ENCODE measurements at places on chromosomes 6 and 20.

DNA sequence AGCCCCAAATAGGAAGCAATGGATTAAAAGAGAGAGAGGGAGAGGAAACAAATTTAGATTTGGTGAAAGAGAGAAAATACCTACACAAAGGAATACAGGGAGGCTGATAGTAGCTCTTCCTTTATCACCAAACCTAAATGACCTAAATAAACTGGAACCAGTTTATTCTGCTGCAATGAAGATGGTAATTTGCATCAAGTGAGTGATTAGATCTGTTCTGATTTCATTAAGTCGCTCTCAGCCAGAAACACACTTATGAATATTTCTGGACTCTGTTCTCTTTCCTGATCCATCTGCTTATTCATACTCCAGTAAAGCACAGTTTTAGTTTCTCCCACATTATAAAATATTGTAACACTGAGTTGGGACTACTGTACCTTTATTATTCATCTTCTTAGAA is 83.4 kb upstream of the BMP5 start:
- DNase-seq: no peak

GRCh38 chr6:22447249-22448196 is 121.8 kb upstream of the HDGFL1 start:
- DNase-seq: no peak

DNA sequence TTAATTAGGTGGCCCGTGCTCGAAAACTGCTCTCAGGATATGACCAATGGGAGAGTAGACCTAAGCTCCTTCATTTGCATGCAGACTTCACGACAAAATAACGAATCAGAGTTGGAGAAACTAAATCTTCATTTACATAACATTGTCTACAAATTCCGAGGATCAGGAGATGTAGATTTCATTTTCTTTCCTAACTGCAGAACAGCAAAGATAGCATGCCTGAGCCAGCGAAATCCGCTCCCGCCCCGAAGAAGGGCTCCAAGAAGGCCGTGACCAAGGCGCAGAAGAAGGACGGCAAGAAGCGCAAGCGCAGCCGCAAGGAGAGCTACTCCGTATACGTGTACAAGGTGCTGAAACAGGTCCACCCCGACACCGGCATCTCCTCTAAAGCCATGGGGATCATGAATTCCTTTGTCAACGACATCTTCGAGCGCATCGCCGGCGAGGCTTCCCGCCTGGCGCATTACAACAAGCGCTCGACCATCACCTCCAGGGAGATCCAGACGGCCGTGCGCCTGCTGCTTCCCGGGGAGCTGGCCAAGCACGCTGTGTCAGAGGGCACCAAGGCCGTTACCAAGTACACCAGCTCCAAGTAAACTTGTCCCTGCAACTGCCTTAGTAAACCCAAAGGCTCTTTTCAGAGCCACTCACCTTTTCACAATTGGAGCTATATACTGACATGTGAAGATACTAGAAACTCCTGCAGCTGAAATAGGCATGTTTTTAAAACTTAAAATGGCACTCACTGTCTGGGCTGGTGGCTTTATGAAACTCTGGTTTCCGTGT is 96.5 kb downstream of the HFE start:
- DNase-seq: no peak

DNA sequence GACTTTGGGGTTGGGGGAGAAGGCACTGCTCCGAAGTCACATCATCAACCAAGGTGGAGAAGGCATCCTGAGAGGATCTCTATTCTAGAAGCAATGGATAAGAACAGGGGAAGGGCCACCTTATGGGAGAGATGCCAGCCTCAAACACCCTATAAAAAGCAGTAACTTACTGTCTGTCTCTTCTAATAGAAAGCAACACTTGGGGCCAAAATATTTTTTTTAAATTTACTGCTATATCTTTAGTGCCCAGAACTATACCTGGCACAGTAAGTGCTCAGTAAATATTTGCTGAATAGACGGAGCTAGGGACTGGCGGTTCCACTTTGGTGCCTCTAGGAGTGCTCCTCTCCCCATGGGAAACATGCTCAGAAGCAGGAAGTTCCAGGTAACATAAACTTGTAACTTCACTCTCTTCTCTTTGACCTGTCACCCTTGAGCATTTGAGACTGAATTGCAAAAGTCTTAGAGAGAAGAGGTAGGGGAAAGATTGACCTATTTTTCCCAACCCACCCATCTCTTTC is 807 bp upstream of the OTOR start:
- no peak for DNase-seq

DNA sequence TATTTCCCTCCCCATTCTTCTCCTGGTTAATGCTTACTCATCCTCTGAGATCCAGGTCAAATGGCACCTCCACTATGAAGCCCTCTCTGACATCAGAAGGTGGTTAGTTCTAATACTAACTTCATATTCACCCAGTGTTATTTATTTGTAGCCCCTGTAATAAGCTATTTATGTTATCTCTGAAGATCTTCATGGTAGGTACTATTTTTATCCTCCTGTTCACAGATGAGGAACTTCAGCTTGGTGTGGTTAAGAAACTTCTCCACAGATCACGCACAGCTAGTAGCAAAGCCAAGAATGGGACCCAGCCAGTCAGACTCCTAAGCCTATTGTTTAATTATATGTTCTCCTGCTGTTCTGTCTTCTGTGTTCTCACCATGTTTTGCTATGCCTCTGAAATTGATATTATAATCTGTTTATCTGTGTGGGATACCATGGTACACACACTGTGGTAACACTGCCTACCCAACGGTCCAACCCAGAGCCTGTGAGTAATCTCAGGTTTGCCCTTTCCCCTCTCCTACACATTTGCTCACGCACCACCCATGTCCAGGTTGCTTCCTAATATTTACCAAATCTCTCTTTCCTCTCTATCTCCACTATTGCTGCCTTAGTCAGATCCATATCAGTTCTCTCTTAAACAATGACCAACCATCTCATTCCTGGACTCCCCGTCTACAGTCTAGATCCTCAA is 98.4 kb downstream of the IPCEF1 start:
- DNase-seq: peak; percentile 80

DNA sequence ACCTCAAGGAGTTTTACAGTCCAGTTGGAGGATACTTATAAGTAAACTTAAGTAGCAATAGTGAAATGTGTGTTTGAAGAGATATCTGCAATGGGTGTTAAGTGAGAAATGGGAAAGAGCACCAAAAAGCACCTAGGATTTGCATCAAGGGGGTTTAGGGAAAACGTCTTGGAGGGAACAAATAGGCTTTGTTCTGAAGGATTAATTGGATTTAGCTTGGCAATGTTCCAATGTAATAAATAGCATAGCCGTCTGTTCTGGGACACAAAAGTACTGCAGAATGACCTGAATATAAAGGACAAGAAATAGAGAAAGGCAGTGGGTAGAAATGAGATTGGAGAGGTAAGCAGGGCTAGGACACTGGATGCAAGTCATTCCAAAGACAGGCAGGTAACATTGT is 2.8 kb upstream of the MYO6 start:
- no peak for DNase-seq

DNA sequence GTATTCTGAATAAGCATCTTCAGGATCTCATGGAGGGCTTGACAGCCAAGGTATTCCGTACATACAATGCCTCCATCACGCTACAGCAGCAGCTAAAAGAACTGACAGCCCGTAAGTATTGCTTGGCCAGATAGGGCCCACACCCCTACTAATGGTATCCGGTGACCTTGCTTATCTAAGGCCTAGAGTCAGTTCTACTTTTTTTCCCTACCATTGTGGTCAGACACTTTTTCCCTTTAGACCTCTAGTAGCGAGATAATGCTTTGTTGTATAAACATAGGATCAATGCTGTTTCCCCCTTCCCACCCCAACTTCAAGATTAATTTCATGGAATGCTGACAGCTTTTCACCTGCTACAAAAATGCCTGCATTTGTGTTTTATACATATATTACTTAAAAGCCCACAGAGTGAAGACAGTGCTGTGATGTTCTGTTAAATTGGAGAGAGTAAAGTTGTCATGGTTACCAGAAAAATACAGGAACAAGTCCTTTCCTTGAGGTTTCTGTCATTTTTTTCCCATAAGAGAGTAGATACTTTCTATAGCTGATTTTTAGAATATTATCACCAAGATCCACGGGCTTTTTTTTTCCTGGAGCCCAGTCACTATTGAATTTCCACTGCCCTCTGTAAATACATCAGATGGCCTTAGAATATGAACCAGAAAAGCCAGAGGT is 20.9 kb upstream of the PLCG1 start:
- DNase-seq: no peak

DNA sequence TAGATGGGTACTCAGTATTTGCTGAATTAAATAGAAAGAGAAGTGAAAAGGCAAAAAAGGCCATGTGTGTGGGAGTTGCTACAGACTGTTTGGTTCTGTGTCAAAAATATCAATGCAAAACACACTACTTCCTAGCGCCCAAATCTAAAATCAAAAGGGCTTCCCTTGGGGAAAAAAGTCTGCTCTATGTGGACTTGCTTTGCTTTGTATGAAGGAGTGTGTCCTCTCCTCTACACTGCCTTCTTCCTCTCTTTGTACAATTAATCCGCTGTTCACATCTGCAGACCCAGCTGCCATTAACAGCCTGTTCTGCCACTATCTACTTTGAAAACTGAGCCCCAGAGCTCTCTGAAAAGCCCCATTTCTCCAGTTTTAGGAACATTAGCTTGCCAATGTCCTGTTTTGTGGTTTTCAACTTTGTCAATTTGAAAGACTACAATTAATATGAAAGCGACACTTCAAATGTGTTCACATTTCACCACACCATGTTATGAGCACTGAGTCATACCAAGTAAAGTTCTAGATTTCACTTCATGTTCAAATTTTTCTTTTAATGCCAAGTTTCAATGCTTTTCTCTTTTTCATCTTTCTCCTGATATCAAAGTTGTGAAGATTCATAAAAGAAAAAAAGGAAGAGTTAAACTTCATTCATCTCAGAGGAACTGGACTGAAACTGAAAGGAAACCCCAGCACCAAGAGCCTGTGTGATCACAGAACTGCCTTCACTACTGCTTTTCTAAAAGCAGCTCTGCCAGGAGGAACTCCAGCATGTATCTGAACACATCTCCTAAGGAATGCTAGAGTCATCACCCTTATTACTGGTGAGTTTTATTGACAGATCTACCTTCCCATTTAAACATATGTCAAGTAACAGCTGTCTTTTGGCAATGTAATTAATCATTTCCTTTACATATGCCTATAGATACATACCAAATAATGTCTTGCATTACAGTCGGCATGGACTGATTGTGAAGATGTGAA is 102.6 kb downstream of the KIF13A start:
- DNase-seq: no peak

GRCh38 chr6:154888421-154889295 is 106.5 kb upstream of the TIAM2 start:
- no peak for DNase-seq

GRCh38 chr6:2375443-2375842 is 130.0 kb upstream of the GMDS start:
- no peak for DNase-seq

GRCh38 chr6:97978855-97979271 is 695.8 kb upstream of the MMS22L start:
- DNase-seq: no peak

DNA sequence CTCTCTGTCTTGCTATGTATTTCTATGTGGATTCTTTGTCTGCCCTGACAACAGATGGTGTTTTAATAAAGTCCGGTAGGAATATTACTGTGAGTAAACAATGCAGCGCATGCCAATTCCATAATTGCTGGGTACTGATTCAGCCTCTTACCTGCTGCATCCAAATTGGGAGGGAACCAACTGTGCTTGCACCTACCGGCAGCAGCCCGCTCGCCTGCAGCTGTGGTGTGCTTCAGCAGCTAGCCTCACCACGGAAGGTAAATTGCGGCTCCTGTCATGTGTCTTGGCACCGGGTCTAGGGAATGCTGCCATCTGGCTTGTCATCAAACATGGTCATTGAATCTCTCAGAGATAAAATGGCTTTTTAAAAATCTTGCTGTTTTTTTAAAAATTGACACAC is 704.8 kb upstream of the SLC35B3 start:
- no peak for DNase-seq

DNA sequence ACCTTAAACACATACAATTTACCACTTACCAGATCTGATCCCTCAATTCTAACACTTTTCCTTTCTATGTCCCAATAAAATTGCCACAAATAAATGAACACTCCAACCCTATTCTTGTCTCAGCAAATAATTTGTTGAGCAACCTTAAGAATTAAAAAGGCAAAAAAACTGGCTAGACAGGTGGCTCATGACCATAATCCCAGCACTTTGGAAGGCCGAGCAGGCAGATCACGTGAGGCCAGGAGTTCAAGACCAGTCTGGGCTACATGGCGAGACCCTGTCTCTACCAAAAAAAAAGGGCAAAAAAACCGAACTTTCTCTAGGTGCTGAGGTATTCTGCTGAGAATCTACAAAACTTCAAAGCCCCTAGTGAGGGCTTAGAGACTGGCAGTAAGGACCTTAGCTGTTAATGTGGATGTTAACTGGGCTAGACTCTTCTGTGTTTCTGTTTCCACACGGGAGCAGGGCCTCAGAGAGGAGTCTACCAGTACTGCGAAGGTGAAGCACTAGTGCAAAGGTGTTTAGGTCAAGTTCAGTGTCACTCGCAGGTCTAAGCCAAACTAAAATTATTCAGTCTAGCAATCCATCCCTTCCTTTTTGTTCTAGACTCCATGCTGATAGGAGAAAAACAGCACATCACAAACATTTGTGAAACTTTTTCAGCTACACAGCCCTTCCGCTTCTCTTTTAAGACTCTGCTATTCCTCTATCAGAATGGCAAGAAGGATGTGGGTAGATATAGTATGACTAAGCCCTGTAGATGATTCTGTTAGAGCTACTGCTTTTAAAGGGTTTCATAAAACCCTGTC is 2.6 kb downstream of the FASTKD5 start:
- peak; percentile 85 for DNase-seq

DNA sequence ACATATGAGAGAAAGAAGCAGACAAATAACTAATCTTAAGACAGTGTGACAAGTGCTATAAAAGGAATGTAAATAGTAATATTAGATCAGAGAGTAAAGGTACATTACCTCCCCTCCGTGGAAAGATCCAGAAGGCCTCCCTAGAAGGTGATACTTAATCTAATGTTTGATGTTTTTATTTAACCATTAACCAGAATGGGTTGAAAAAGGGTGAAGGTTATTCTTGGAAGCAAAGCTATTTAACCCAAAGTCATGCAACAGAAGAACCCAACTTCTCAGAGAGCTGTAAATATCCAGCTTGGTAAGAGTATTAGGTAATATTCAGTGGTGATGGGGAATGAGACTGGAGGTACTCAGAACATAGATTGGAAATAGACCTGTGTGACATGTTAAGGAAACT is 68.0 kb upstream of the HIVEP1 start:
- DNase-seq: no peak

DNA sequence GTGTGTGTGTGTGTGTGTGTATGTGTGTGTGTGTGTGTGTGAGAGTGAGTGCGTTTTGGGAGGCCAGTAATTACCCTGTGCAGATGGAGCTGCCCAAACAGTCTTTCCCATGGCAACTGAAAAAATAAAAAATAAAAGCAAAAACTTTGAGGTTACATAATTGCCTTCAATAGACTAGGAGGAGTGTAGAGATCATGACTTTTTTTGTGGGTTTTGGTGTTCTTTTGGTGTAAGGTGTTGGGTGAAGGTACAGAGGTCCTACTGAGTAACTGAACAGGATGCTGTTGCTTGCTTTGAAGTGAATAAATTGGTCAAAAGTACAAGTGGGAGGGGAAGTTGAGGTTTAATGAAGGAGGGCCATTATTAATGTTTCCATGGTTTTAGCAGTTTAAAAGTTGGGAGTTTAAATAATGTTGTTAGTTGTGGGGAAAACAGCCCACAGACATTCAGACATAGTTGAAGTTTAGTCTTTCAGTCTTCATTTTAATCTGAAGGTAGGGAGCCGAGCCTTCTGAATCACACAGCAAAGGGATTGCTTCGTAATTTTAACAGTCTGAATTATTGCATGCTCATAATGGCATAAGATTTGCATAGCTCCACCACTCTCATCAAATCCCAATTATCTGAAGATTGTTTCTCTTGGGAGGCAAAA is 251.4 kb downstream of the PRL start:
- DNase-seq: no peak
